HT1080 (cell line): ENCODE measurements at places on chromosomes 4 and X.
A peak's percentile ranks its signal among the peaks of the same experiment; 100 is the strongest.

DNA sequence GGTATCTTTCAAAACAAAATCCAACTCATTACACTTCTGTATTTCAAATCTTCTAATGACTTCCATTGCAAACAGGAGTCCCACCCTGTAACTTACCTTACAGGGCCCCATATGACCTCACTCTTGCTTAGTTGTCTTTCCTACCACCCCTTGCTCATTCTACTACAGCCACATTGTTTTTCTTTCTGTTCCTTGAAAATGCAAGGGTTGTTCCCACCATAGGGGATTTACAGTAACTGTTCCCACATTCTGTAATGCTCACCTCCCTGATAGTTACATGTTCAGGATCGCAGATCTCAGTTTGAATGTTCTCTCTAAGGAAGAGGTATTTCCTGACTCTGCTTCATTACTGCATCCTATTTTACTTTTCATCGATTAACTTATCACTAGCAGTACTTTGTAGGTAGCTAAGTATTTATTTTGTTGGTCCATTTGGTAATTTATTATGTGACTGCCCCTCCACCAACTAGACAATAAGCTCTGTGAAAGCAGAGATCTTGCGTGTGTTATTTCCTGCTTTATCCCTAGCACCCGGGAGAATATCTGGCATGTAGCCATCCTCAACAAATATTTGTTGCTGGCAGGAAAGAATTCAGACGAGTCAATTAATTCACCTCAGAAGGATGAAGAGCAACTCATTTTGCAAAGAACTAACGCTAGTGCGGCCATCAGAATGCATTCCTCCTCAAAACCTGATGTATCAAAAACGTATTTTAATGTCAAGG lies 21.4 kb downstream of the MAOB start:
- peak; percentile 65 for DNase-seq

- peak; percentile 11 for DNase-seq
Measured at GRCh38 chrX:149145845-149146285, 359.2 kb downstream of the IDS start.

DNA sequence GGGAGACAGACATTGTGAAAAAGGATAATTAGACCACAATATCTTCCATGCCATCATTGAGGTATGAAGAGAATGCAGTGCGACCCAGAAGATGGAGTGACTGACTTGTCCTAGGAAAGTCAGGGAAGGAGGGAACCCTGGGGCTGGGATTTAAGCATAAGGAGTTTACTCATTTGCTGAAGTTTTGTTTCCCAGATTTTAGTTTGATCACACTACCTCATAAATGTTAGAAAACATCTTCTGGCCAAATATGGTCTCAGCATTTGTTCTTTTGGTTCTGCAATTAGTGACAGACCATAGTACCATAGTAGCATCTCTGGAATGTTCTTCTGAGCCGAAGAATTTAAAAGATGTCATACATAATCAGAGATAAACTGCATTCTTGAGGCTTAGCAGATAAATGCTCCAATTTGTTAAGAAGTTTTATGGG lies 96.5 kb upstream of the PGRMC2 start:
- DNase-seq = no peak

DNA sequence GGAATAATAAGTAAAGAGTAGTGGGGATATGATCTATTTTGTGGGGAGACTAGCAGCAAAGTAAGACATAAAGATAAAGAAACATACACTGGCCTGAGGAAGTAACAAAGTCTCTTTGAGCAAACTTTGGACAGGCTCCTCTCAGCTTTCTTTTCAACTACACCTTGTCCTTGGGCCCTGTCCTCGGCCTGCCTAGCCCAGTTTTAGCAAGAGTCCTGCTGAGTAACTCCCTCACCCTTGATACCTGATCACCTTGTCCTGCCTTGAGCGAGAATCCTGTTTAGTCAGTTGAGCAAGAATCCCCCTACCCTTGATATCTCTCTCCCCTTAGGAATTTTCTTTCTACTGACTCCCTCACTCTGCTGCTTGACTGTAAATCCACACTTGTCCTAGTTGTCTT lies 11.5 kb downstream of the HNRNPH2 start:
- no peak for DNase-seq

GRCh38 chr4:182272151-182272550 lies 28.9 kb downstream of the TENM3 start:
- no peak for DNase-seq

- no peak for DNase-seq
Measured at GRCh38 chrX:105894721-105895120, 72.4 kb downstream of the NRK start.

GRCh38 chr4:152090543-152090942 lies 329.7 kb upstream of the GATB start:
- DNase-seq = peak; percentile 59
